Stimulated activated CD4-positive, alpha-beta T cell treated with anti-CD3 and anti-CD28 coated beads, Interleukin-1b, Interleukin-23, amount 100 ng/mL, for 1 hour (primary cell): ENCODE measurements at places on chromosomes 4 and X.

DNA sequence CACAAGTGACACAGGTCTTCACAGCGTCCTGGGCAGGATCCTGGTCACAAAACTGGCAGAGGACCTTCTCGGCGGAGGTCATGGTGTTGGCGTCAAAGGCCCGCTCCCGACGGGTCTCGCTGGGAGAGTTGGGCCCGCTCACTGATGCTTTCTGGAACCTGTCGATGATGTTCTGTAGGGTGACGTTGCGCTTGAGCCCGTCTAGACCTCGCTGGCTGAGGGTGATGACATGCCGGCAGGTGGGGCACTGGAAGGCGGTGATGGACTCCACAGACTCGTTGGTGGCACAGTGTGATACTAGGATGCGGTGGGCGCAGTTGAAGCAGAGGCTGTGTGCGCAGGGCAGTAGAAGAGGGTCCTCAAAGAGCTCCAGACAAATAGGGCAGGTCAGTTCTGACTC is 53.2 kb downstream of the MID1 start:
- no peak for DNase-seq

- no peak for DNase-seq
Observed at GRCh38 chr4:185437809-185438208, 12.0 kb upstream of the UFSP2 start.

- DNase-seq, result no peak
Observed at GRCh38 chr4:169268951-169269760, 1.6 kb downstream of the SH3RF1 start.

GRCh38 chrX:38216642-38217041 is 4.0 kb downstream of the SRPX start:
- DNase-seq, result no peak

DNA sequence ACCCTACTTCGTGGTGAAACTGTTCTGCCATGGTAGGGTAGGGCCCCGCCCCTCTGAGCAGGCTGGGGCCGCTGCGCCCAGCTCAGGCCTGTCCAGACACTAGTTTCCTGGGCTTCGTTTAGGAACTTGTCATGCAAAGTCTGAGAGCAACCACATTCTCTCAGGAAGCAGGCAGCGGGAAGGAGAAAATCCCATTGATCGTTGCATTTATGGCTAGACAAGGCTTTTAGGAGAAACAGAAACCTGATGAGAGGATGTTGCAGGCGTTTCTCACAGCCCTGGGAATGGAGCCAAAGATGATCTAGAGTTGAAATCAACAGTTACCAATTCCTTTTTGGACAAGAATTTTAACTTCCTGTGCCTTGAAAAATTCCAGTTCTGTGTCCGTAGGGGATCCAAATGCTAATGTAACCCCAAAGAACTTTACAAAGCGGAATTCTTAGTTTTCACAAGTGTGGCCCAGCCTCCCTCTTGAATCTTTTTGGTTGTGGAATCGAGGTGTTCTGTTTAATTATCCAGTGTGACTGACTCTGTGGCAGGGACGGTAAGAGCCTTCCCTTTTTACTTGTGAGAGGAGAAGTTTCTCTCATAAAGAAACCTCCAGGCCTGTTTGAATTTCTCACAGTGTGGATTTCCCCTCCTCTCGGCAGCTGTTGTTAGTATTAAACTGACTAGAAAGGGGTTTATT is 4.5 kb upstream of the CXCL9 start:
- no peak for DNase-seq

DNA sequence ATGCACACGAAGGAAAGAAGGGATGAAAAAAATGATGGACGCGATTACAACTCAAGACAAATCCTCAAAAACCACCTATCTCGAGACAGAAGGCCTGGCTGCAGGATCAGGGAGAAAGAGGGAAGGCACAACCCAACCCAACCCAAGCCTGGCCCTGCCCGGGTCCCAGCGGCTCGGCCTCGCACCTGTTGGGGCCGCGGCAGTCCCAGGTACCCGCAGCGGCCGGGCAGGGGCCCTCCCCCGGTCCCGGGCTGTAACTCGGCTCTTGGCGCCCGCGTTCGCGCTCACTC is 464 bp downstream of the RASGEF1B start:
- DNase-seq, result no peak

DNA sequence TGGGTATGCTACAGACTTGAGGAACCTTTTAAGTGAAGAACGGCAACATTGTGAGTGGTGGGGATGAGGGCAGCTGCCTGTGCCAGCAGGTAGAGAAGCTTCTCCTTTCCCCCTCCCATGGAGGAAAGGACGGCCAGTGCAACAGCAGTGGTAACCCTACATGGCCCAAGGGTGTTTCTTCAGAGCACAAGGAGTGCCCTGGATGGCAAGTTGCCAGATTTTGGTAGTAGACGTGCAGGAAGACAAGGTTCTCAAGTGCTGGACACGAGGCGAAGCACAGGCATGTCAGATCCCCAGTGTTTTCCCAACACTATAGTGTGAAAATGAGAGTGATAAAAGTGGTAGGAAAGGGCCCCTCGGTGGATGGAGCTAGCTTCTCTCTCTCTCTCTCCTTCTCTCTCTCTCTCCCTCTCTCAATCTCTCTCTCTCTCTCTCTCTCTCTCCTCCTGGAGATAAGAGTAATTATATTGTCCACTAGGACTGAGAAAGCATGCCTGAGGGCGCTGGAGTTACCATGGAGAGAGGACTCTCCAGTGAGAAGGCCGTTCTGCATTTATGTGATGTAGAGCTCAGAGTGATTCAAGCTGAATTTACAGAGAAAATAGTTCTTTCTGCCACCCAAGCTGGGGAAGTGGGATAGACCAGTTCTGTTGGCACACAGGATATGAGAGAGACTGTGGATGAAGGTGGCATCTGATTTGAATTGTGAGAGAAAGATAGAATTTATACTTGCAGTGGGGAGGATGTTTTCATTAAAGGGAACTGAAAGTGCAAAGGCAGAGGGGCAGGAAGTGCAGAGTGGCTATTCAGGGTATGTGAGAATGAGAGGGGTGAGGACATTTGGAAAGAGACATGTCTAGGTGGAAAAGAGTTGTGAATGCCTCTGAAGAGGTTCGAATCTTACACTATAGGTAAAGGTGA is 25.7 kb upstream of the TRPC3 start:
- no peak for DNase-seq

- no peak for DNase-seq
Observed at GRCh38 chr4:122996350-122996749, 74.0 kb upstream of the NUDT6 start.
